Fibroblast of villous mesenchyme (primary cell): ENCODE measurements at places on chromosomes 13 and 19.
A peak's percentile ranks its signal among the peaks of the same experiment; 100 is the strongest.

DNA sequence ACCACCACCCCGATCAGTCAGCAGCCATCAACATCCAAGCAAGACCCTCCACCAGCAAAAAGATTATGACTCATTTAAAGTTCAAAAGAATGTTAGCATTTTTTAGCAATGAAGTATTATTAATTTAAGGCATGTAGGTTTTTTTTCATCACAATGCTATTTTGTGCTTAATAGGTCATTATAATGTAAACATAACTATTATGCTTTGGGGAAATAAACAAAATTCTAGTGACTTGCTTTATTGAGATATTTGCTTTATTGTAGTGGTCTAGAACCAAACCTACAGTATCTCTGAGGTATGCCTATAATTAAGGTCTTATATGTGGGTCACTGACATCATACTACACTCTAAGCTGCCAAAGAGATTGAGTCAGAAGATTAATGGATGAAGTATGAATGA lies 20.0 kb downstream of the KLF12 start:
- peak; percentile 26 for DNase-seq

DNA sequence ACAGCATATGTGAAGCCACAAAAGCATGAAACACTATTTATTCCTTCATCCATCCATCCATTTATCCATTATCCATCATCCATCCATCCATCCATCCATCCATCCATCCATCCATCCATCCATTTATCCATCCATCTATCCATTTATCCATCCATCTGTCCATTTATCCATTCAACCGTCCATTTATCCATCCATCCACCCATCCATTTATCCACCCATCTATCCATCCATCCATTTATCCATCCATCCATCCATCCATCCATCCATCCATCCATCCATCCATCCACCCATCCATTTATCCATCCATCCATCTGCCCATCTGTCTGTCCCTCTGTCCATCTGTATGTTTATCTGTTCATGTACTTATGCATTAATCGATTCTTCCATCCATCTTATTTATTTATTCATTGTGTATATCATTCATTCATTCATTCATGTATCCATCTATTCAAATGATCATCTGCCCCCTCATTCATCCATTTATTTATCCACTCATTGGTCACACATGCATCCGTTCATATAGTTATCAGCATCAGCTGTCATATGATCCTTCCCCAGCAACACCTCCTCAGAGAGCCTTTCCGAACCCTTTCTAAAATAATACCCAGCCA lies 7.0 kb upstream of the MYH14 start:
- DNase-seq = no peak

GRCh38 chr13:95247171-95247570 lies 54.1 kb downstream of the ABCC4 start:
- no peak for DNase-seq

GRCh38 chr13:100513171-100513570 lies 75.4 kb downstream of the GGACT start:
- no peak for DNase-seq

GRCh38 chr13:91154558-91155353 lies 192.7 kb upstream of the MIR17HG start:
- DNase-seq = no peak

DNA sequence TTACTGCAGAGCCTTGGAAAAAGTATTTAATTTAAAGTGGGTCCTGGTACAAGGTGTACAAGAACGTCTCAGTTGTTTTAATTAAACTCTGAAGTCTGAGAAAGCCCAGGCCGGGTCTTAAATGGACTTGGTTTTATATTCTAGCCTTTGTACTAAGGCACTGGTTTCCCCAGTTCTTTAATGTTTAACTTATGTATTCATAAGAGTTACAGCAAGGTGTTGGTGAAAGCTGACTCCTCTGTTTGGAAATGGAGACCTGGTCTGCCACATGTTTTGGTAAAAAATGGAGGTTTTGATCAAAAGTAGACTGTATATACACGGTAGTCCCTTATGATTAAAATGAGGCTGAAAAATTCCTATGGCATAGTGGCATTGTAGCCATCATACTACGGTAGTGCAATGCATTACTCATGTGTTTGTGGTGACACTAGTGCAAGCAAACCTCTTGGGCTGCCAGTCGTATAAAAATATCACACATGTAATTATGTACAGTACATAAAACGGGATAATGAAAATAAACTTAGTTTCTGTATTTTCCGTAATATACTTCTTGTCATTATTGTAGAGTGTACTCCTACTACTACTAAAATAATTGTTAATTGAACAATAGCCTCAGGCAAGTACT lies 883.4 kb upstream of the SPRY2 start:
- DNase-seq = no peak

GRCh38 chr13:68808456-68808855 lies 1299.2 kb upstream of the ATXN8OS start:
- no peak for DNase-seq
